ENCODE measurements at places on chromosomes 16 and 17.

- no peak for DNase-seq
These were observed 8.4 kb upstream of the SREBF1 start for GRCh38 chr17:17845046-17845775.

DNA sequence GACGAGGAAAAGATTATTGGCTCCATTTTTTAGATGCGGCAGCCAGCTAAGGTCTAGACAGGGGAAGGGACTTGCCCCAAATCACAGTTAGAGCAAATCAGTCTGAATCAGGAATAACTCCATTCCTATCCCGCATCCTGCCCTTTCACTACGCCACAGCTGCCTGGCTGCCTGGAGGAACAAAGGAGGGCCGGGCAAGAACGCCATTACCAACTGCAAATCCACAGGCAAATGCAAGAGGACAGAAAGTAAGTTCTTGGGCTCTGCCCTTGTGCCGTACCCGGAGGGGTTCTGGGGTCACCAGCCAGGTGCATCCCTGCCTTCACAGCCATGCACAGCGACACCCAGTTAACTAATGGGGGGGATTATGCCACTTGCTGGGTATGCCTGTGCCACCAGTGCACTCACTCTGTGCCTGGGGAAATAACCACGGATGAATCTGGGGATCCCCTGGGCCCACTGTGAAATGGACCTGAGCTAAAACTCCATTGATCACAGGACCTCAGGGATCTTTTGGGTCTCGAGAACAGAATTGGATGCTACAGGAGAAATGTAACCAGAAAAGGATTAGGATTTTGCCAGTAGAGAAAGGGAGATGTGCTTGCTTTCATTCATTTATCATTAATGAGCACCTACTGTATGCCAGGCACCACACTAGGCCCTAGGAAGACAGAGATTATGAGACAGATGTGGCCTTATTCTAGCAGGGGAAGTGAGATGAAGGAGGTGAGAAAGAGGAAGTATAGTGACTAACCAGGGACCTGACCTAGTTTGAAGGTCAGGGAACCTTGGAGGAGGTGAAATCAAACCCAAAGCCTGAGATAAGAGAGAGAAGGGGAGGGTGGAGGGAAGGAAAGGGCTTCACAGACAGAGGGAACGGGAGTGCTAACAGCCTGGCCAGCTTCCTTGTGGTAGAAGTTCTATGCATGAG is 17.7 kb downstream of the BCL7C start:
- peak; percentile 77 for DNase-seq

DNA sequence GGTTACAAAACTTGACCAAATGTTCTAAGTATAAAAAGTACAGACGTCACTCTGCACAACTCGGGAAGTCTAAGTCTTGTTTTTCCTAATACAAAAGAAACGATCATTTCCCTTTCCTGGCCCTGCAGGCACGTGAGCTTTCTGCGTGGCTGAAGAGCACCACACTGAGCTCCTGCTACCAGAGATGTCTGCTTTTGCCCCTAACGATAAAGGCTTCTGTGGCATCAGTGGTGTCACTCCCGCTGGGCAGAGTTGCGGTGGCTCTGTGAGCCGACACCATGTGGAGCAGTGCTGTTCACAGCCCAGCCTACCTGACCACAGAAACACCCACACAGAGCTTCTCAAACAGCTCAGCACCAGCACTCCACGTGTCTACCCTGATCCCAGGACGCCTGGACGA is 20.5 kb downstream of the EMC8 start:
- no peak for DNase-seq

GRCh38 chr17:19411631-19412030 is 599 bp downstream of the RNF112 start:
- peak; percentile 71 for DNase-seq

DNA sequence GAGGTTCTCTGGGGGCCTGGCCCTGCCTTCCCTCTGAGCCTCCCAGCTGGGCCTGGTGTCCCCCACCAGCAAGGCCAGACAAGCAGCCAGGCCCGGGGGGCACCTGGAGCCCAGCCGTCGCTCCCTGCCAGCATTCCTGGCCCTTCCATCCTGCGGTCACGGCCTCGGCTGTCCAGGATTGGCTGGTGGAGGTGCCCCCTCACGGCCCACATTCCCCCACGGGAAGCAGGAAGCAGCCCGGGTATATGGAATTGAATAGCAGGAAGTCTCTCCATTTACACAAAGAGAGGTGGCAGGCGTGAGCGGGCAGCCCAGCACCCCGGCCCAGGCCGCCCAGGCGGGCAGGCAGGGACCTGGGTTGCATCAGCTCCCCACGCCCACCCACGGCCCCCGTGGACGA is 14.5 kb downstream of the TRAF7 start:
- DNase-seq = no peak

GRCh38 chr16:30112197-30113030 is 923 bp downstream of the GDPD3 start:
- DNase-seq = no peak

DNA sequence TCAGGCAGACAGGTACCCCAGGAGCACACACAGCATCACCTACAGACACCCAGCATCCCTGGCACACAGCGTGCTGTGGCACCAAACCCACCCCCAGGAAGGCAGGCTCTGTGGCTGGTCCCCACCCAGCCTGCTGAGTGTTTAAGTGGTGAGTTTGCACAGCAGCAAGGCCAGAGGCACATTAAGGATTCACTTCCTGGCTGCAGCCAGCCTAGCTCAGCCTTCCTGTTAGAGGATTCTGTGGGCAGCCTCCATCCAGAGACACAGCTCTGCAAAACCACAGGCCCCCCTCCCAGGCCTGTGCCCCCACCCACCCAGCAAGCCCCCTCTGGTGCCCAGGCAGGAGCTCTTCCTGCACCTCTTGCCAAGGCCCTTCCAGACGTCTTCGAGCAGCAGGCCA is 36.1 kb upstream of the PHB1 start:
- no peak for DNase-seq

All from brain (organoid and tissue), 16 donors.